ENCODE measurements at places on chromosomes 5 and 9.
A peak's percentile ranks its signal among the peaks of the same experiment; 100 is the strongest.

DNA sequence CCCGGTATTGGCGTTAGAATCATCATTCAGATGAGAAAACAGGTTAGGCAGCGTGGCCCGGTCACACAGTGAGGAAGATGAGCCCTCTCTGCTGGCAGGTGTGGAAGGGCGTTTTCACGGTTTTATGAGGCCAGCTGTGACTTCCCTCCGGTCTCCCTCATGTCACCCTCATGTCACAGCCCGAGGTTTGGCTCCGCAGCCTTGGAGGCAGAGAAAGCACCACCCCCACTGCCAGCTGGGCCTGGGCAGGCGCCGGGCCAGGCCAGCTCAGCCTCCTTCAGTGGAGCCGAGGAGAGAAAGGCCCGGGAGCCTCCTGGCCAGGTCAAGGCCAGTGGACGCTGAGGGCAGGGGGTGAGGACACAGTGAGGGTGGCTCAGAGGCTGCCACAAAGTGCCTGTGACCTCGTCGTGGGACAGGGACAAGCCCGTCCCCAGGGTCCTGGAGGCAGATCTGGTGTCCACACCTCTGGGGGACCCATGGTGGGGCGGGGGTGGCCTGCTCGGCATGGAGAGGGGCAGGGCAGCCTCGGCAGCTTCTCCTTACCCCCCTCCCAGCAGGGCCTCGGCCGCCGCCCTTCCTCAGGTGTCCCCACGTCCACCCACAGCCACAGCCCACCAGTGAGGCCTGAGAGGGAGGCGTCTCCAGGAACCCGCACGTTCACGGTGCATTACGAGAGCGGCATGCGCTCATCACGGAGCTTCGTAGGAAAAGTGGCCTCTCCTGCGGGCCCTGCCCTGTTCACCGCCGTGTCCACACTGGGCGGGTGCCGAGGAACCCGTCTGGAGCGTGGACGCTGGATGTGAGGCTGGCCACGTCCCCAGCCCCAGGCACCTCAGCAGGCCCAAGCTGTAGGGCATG, 32.2 kb downstream of the EXD3 start:
- DNase-seq = peak; percentile 41

DNA sequence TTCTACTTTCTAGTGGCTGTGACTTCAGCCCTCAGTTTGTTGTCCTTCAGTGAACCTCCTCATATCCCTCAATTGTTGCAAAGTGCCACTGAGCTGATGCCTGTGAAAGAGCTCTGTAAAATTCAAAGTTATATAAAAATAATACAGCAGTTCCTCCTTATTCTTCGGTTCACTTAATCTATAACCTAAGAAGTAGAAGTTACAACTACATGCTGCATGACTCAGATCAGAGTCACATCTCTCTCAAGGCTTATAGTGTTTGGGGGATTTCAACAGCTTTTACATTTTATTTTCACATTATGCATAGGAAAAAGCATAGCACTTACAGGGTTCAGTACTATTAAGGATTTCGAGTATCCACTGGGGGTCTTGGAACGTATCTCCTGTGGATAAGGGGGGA, 25.1 kb upstream of the GCNT1 start:
- DNase-seq = no peak

- no peak for DNase-seq
These were observed 438.0 kb upstream of the WWC1 start for GRCh38 chr5:167853421-167853820.

GRCh38 chr5:125180231-125180829, 433.9 kb upstream of the ZNF608 start:
- DNase-seq = no peak

- no peak for DNase-seq
These were observed 3.8 kb downstream of the ZFAND5 start for GRCh38 chr9:72361217-72361616.

- no peak for DNase-seq
These were observed 183.3 kb downstream of the SEMA5A start for GRCh38 chr5:9362600-9362999.

GRCh38 chr9:95116808-95117204, 200.7 kb downstream of the FANCC start:
- DNase-seq = no peak

GRCh38 chr5:2856206-2856605, 104.7 kb upstream of the IRX2 start:
- no peak for DNase-seq

DNA sequence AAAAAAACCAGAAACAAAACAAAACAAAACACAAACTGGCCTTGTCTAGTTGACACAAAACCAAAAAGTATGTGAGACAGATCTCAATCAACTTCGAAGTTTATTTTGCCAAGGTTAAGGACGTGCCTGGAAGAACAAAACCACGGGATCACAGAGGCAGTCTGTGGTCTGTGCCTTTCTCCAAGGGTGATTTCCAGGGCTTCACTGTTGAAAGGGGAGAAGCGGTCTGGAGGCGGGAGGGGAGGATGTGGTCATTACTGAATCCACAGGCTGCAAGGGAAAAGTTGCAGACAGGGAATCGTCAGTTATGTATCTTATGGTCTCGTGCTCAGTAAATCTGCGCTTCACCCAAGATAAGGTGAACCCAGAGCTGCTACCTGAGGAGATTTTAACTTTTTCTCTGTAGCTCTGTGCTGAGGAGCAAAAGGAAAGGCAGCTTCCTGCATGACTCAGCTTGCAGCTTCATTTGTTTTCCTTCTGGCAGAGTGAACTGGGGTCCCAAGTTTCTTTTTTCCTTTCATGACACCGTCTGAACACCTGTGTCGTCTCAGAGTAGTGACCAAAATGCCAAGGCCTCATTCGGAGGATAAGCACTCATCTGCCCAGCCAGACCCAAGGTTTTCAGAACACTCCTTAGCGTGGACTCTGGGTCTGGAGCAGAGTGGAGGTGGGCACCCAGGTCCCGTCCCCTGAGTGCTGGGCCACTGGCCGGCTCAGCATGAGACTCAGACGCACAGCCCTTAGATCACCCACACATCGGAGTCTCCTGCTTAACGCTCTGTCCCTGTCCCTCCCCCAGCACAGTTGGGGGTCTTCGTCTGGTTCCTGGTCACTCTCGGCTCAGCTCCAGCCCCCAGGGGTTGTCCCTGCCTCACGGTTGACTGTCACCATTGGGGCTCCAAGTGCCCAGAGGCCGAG, 25.9 kb downstream of the ROPN1L start:
- peak; percentile 23 for DNase-seq

GRCh38 chr9:98318834-98319478, 63.5 kb upstream of the TBC1D2 start:
- DNase-seq = peak; percentile 17

- peak; percentile 89 for DNase-seq
These were observed at the start of gene AIF1L for GRCh38 chr9:131096269-131097125. AIF1L (plus strand) TSS chr9:131096531; CDS start chr9:131096630, 99 bp downstream.

- no peak for DNase-seq
These were observed 96.0 kb downstream of the AK8 start for GRCh38 chr9:132782037-132782436.

GRCh38 chr5:15746833-15747232, 246.9 kb downstream of the FBXL7 start:
- no peak for DNase-seq

GRCh38 chr5:28110781-28111180, 1072.4 kb upstream of the CDH9 start:
- no peak for DNase-seq

- DNase-seq = peak; percentile 90
These were observed 22.0 kb upstream of the AK3 start for GRCh38 chr9:4762886-4763541.
